Stimulated activated CD8-positive, alpha-beta memory T cell treated with anti-CD3 and anti-CD28 coated beads, Interleukin-4, amount 100 ng/mL, for 24 hours (primary cell): ENCODE measurements at places on chromosomes 5 and 9.
A peak's percentile ranks its signal among the peaks of the same experiment; 100 is the strongest.

GRCh38 chr5:891837-892393 lies 686 bp downstream of the BRD9 start:
- DNase-seq: no peak

- DNase-seq: no peak
These were observed 68.7 kb upstream of the FSTL4 start for GRCh38 chr5:133680830-133681565.

GRCh38 chr9:88174324-88174723 lies 36.0 kb upstream of the SPATA31C2 start:
- DNase-seq: no peak

DNA sequence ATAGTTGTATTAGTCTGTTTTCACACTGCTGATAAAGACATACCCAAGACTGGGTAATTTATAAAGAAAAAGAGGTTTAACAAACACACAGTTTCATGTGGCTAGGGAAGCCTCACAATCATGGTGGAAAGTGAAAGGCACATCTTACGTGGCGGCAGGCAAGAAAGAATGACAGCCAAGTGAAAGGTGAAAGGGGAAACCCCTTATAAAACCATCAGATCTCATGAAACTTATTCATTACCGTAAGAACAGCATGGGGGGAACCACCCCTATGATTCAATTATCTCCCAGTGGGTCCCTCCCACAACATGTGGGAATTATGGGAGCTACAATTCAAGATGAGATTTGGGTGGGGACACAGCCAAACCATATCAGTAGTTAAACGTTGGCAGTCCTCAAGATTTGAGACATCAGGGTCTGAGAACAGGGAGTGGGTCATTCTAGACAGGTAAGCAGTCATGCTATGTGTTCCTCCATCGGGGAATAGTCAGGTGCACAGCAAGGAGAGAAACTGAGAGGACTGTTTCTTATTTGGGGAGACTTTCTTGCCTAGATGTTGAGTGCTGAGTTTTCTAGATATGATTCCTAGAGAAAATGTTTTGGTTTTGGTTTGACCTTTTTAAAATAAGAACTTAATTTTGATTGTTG lies 45.8 kb upstream of the ENTREP1 start:
- DNase-seq: no peak

DNA sequence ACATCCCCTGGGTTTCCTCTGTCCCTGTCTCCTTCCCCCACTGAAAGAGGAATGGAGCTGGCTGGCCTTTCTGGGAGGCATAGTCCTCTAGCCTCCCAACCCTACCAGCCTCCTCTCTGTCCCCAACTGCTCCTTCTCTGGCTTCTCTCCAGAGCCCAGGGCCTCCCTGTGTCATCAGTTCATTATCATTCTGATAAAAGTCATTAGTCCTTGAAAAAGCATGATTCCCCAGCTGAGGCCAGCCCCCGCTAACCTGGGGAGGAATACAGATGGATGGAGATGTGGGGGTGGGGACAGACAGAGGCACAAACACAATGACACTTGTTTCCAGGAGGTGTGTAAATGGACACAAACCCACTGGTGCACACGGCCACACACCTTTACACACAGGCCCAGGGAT lies 73.6 kb upstream of the HSPA9 start:
- no peak for DNase-seq

DNA sequence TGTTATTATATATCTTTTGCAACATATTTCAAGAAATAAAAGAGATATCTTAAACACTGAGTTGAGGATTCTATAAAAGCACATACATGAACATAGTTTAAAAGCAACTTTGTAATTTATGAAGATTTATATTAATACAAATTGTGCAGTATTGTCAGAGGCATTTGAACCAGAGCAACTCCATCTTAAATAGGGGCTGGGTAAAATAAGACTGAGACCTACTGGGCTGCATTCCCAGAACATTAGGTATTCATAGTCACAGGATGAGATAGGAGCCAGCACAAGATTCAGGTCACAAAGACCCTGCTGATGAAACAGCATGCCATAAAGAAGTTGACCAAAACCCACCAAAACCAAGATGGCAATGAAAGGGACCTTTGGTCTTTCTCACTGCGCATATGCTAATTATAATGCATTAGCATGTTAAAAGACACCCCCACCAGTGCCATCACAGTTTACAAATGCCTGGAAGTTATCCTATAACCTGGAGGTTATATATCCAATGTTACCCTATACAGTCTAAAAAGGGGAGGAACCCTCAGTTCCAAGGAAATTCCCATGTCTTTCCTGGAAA lies 320.2 kb downstream of the FAM170A start:
- no peak for DNase-seq

DNA sequence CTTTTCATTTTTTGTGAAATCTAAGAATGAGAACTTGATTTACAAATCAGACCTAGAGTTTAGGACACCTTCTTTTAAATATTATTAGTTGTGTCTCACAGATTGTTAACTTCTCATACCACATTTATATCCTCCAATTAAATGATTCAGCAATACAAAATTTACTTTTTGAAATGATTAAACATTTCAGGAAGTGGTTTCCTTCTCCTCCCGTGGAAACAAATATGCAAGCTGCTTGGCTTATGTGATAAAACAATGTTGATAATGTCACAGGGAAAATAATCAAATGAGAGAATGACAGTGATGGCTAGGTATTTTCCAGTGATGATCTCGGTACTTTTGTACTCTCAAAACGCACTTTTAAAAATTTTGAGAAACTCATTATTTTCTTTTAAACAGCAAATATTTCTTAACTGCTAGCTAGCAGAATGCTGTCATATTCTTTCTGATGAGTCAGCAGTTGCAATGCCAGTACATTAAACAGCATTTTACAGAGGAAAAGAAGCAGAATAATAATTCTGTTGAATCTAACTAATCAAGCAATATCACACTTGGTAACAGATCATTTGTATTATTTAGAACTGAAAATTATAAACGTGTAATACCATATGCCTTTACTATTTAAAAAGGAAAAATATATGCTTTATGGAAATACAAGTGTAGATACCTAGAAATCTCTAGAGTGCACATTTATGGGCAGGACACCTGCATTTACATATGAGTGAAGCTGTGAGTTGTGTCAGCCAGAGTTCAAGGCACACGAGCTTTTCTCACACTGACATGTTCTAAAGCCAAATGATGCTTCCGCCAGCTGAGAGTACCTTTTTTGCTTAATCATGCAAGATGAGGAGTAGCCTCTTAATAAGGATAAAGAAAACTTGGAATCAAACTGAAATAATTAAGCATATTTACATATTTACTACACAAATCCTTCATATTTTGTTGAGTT lies 53.6 kb upstream of the CDH18 start:
- no peak for DNase-seq

- DNase-seq: no peak
These were observed 204.9 kb upstream of the GAS1 start for GRCh38 chr9:87152256-87152655.

- no peak for DNase-seq
These were observed 172.3 kb upstream of the MVB12B start for GRCh38 chr9:126154182-126154827.

DNA sequence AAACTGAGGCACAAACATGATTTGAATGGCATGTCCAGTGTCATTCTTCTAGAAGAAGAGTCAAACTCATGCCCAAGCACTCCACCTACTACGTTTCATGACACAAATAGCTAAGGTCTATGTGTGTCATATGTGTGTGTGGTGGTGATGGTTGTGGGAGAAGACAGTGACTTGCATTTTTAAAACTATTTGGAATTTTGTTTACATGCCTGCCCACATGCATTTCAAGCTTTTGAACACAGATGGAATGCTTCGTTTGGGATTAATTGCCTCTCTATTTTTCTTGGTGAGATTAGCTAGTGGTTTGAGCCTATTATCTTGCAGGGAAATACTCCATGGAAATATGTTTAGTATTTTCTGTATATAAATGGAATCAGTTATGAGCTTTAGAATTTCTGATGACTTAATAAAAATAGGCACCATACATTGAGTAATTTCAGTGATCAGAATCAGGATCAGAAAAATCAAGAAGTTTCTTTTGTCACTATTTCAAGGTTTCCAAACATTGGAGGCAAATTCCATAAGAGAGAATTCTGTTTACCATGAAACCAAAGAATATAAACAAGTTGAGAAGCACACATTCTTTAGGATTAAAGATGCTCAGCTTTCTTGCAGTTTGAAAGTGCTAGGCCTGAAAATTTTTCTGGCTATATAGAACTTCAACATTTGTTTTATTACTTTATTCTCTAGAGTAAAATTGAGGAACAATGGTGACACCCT lies 260.3 kb upstream of the SEMA6A start:
- DNase-seq: no peak

GRCh38 chr5:82011761-82012160 lies 39.9 kb downstream of the ATG10 start:
- no peak for DNase-seq

GRCh38 chr5:14407746-14408175 lies 173.8 kb upstream of the OTULINL start:
- DNase-seq: no peak

GRCh38 chr5:37774912-37775483 lies 64.8 kb downstream of the GDNF start:
- DNase-seq: peak; percentile 3

DNA sequence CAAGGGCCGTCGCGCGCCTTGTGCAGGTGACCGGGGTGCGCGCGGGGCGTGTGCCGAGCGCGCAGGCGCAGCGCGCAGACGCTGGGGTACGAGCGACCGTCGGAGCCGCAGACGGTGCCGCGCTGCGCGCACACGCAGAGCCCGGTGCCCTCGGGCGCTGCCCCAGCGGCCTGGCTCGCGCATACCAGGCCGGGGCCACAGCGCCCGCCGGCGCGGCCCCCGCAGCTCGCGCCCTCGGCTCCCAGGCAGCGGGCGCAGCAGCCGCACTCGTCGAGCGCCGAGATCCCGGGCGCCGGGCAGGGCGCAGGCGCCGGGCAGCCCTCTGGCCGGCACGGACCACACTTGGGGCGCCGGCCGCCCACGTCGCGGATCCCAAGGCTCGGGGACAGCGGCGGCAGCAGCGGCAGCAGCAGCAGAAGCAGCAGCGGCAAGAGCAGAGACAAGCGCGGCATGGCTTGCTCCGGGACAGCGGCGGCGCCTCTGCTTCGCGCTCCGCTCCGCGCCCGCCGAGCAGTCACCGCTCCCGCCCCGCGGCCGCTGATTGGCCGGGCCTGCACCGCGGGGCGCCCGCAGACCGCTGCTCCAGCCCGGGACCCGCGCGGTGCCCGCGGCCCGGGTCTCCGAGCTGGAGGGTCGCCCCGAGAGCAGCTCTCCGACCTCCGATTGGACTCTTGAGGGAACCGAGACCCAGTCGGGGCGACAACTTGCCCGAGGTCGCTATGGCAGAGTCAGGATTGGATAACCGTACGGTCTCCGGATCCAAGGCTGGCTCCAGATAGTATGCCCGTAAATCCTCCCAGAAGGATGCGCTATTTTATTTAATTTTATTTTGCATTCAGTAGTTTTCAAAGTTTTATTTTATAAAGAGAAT lies at the start of gene IGFBPL1:
TSS of gene IGFBPL1 (minus strand) at position 482 of the 871 bp plus-strand sequence. CDS start at position 452, 30 bp downstream.
- DNase-seq: no peak

- DNase-seq: no peak
These were observed 68.4 kb upstream of the RPS23 start for GRCh38 chr5:82346399-82347165.

GRCh38 chr9:130882696-130883225 lies 13.9 kb downstream of the QRFP start:
- no peak for DNase-seq

- no peak for DNase-seq
These were observed 12.1 kb upstream of the PCDHB1 start for GRCh38 chr5:141039061-141039460.

- no peak for DNase-seq
These were observed 118.5 kb downstream of the COL23A1 start for GRCh38 chr5:178471711-178472110.

- no peak for DNase-seq
These were observed 5.9 kb upstream of the C9orf40 start for GRCh38 chr9:74958587-74958986.

DNA sequence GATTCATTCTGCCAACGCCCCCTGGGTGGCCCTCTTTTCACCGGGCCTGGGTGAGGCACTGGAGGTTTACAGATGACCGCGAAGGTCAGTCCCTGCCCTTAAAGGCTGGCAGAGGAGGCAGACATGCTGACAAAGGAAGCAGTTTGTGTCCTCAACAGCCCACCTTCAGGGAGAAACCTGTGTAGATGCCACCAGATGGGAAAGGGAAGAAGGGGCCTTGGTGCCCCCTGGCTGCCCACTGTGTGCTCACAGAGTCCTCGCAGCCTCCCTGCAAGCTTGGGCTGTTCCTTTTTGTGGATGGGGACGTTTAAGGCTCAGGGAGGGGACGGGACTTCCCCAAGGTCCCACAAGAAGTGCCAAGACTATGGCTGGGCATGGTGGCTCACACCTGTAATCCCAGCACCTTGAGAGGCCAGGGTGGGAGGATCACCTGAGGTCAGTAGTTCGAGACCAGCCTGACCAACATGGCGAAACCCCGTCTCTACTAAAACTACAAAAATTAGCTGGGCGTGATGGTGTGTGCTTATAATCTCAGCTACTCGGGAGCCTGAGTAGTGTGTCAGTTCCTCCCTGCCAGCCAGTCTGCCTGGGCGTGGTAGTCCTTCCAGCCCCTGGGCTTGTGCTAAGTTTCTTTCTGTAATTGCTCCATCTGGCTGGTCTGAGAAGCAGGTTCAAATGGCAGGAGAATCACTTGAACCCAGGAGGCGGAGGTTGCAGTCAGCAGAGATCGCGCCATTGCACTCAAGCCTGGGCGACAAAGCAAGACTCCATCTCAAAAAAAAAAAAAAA lies 36.2 kb downstream of the NEK6 start:
- DNase-seq: no peak

DNA sequence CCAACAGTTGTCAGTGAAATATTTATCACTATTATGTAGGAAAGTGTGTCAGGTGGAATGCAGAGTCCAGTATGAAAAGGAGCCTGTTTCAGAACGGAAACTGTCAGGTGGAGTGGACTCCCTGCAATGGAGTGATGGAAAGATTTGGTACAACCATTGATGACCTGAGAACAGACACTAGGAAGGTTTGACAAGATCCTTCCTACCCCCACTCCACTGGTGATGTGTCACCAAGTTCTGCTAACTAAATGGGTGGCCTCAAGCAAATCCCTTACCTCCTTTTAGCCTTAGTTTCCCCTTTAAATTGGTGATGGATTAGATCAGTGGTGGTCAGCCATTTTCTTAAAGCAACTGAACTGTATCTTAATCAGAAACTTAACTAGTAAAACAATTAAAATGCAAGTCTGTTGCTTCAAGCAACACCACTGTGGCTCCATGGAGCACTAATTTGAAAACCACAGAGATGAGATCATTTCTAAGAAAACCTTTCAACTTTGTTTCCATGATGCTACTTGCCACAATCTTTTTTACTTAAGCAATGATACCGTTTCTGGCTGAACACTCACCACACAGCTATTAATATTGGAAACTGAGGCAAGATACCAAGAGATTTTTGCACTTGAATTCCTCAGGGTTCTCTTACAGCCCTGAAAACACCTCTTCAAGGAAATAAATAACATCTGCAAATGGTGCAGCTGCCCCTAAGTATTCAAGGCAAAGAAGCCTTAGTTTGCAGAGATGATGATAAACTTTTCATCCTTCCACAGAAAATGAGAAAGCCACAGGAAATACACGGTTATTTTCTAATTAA lies 140.6 kb downstream of the ERCC6L2 start:
- DNase-seq: no peak
